ENCODE measurements at places on chromosomes 11 and 22. TPM values are rescaled to one million over a fixed set of nuclear protein-coding genes. Genes with fewer than 3 reads are reported as not detected.
A peak's percentile ranks its signal among the peaks of the same experiment; 100 is the strongest.

GRCh38 chr11:76678321-76678720 is 7.8 kb upstream of the LRRC32 start:
- H3K4me3 ChIP-seq = no peak overlapping the region
- peak overlapping the region; percentile 53 for H3K27ac ChIP-seq
- no peak for DNase-seq
- no peaks in the 10 kb centered on the region for H3K36me3 ChIP-seq
- peaks cover 8% of the 10 kb centered on the region for H3K27me3 ChIP-seq
- H3K4me1 ChIP-seq = peaks cover 9% of the 10 kb centered on the region

GRCh38 chr22:39003165-39003638 is 10.9 kb upstream of the APOBEC3C start:
- no peaks in the 10 kb centered on the region for H3K27me3 ChIP-seq
- no peak overlapping the region for H3K4me3 ChIP-seq
- H3K4me1 ChIP-seq = peaks cover 8% of the 10 kb centered on the region
- peak; percentile 89 for DNase-seq
- peak overlapping the region; percentile 6 for H3K27ac ChIP-seq

DNA sequence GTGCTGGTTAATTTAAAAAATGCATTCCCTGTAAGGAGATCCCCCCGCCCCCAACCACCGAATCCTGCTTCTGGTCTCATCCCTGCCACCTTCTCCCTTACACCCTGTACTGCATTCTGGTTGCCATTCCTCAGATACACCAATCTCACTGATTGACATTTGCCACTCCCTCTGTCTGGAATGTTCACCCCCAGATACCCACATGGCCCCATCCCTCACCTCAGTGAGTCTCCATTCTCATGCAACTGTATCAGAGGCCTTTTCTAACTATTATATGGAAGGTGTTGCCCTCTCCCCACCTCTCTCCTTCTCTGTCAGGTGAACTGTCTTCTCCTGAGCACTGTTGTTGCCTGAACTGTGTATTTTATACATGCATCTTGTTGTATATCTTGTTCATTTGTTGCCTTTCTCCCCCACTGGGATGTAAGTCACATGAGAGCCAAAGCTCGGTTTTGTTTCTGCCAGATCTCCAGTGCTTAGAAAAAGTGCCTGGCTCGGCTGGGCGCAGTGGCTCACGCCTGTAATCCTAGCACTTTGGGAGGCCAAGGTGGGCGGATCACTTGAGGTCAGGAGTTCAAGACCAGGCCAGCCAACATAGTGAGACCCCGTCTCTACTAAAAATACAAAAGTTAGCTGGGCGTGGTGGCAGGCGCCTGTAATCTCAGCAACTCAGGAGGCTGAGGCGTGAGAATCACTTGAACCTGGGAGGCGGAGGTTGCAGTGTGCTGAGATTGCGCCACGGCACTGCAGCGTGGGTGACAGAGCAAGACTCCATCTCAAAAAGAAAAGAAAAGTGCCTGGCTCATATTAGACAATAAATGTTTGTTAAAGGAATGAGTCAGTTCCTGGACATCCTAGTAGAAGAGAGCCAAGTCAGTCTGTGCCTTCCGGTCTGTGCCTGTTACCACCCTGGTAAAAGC is 61.0 kb downstream of the TNRC6B start:
- no peaks in the 10 kb centered on the region for H3K27me3 ChIP-seq
- peak overlapping the region; percentile 59 for H3K27ac ChIP-seq
- peak; percentile 59 for DNase-seq
- no peaks in the 10 kb centered on the region for H3K36me3 ChIP-seq
- H3K4me1 ChIP-seq = peaks cover 81% of the 10 kb centered on the region
- peak overlapping the region; percentile 2 for H3K4me3 ChIP-seq

Gene HMOX1
- total RNA-seq = 2.8 TPM

Gene GALNT18
- 2.4 TPM for total RNA-seq

- H3K4me1 ChIP-seq = no peaks in the 10 kb centered on the region
- no peak for DNase-seq
- H3K27me3 ChIP-seq = no peaks in the 10 kb centered on the region
- no peaks in the 10 kb centered on the region for H3K36me3 ChIP-seq
- no peak overlapping the region for H3K27ac ChIP-seq
- H3K4me3 ChIP-seq = no peak overlapping the region
These were observed 12.5 kb upstream of the CHST1 start for GRCh38 chr11:45677770-45678512.

GRCh38 chr11:110801328-110801727 is 89.1 kb upstream of the ARHGAP20 start:
- no peaks in the 10 kb centered on the region for H3K36me3 ChIP-seq
- DNase-seq = no peak
- no peak overlapping the region for H3K27ac ChIP-seq
- H3K4me3 ChIP-seq = no peak overlapping the region
- H3K4me1 ChIP-seq = no peaks in the 10 kb centered on the region
- H3K27me3 ChIP-seq = no peaks in the 10 kb centered on the region

DNA sequence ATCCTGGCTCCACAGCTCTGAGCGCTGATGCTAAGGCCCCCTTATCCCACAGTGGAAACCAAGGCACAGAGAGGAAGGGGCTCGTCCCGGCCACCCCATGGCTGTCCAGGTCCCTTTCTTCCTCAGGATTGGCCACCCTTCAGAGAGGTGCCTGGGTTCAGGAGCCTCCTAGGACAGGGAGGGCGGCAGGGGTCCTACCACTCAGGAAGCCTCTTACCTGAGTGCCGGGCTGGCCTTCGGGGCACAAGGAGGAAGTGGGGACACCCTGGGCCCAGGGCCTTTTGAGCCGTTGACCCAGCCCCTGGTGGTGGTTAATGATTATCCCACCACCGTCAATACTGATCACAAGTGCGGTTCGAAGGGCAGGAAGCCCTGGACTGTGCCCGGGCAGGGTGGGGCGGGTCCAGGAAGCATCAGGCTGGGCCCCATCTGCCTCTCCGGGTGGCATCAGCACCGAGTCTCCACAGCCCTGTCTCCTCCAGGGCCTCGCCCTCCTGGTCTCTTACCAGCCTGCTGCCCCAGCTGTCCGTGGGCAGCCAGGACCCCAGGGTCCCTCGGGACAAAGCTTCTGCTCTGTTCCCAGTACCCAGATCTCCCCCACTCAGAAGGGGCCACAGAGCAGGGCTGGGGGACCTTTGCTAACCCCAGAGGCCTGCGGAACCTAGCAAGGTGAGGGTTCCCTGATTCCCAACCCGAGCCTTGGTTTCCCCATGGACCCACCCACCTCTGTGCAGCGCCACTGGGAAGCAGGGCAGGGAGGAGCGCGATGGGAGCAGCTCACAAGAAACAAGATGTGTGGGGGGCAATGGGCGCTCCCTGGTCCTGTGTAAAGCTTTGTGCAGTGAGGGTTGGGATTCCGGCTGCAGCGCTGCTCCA is 15.0 kb upstream of the EHD1 start:
- no peak for DNase-seq
- H3K4me3 ChIP-seq = no peak overlapping the region
- peaks cover 4% of the 10 kb centered on the region for H3K4me1 ChIP-seq
- H3K27me3 ChIP-seq = no peaks in the 10 kb centered on the region
- no peak overlapping the region for H3K27ac ChIP-seq
- H3K36me3 ChIP-seq = peaks cover 4% of the 10 kb centered on the region

Gene TRAF6
- 12.1 TPM for total RNA-seq

GRCh38 chr11:111429066-111429506 is 50.0 kb upstream of the POU2AF1 start:
- peaks cover 2% of the 10 kb centered on the region for H3K4me1 ChIP-seq
- no peaks in the 10 kb centered on the region for H3K36me3 ChIP-seq
- no peak overlapping the region for H3K4me3 ChIP-seq
- peak; percentile 82 for DNase-seq

Gene MPZL3
- 49.0 TPM for total RNA-seq

Gene OR51B4
- total RNA-seq = not detected

DNA sequence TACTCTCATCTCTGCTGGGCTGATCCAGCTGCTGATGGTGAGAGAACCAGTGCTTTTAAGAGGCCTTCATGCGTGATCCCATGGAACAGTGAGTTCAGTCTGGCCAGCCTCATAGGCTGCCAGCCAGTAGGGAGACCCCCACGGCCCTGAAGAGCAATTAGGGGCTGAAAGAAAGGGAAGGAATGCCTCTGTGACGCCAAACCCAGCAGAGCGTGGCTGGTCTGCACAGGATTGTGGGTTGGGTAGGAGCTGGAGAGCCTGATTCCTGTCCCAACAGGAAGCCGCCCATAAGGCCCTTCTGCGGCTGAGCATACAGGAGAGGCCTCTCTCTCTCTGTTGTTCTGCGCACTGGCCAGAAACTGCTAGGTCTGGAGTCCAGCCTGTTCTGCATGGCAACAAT is 181.5 kb upstream of the E2F8 start:
- DNase-seq = no peak
- H3K27ac ChIP-seq = no peak overlapping the region
- H3K36me3 ChIP-seq = no peaks in the 10 kb centered on the region
- no peak overlapping the region for H3K4me3 ChIP-seq
- peaks cover 22% of the 10 kb centered on the region for H3K27me3 ChIP-seq
- H3K4me1 ChIP-seq = no peaks in the 10 kb centered on the region

Gene CST6
- not detected for total RNA-seq

- H3K4me3 ChIP-seq = no peak overlapping the region
- peaks cover 10% of the 10 kb centered on the region for H3K27me3 ChIP-seq
- DNase-seq = no peak
- no peaks in the 10 kb centered on the region for H3K4me1 ChIP-seq
- H3K27ac ChIP-seq = no peak overlapping the region
These were observed 209.1 kb downstream of the SNX19 start for GRCh38 chr11:130707217-130707616.

GRCh38 chr11:105179542-105180278 is 40.1 kb upstream of the CARD18 start:
- DNase-seq = no peak
- no peak overlapping the region for H3K27ac ChIP-seq
- no peaks in the 10 kb centered on the region for H3K36me3 ChIP-seq
- no peaks in the 10 kb centered on the region for H3K4me1 ChIP-seq
- H3K27me3 ChIP-seq = peaks cover 4% of the 10 kb centered on the region

Gene HEPN1
- not detected for total RNA-seq

Gene KRTAP5-2
- total RNA-seq = not detected

DNA sequence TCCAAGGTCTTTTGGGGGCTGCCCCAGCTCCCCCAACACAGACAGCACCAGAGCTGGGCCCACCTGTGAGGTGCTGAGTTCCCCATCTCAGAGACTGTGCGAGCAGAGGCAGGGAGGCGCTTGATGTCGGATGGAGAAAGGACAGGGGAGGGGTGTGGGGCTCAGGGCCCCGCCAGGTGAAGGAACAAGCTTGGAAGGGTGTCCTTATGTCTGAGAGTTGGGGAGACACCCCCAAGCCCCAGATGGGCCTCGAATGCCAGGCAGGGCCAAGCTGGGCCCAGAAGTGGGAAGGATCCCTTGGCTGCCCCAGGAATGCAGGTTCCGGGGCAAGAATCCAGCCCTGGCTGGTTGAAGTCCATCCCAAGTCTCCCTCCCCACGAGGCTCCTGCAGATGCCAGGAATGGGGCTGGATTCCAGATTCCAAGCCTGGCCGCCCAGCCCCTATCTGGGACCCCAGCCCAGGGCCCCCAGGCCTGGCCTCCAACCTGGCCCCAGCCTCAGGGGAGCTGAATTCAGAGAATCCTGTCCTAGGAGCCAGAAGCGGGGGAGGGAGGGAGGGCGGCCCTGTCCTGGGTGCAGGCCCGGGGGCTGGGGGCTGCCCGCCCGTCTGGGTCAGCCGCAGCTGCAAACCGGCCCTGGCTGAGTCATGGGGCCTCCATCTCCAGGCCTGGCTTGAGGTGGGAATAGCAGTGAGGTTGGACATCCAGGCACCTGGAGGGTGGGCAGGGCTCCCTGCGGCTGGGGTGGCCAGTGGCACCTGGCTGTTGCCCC is 50.9 kb downstream of the CDKN1C start:
- no peaks in the 10 kb centered on the region for H3K27me3 ChIP-seq
- no peak overlapping the region for H3K27ac ChIP-seq
- no peak for DNase-seq
- no peaks in the 10 kb centered on the region for H3K4me1 ChIP-seq
- no peaks in the 10 kb centered on the region for H3K36me3 ChIP-seq

DNA sequence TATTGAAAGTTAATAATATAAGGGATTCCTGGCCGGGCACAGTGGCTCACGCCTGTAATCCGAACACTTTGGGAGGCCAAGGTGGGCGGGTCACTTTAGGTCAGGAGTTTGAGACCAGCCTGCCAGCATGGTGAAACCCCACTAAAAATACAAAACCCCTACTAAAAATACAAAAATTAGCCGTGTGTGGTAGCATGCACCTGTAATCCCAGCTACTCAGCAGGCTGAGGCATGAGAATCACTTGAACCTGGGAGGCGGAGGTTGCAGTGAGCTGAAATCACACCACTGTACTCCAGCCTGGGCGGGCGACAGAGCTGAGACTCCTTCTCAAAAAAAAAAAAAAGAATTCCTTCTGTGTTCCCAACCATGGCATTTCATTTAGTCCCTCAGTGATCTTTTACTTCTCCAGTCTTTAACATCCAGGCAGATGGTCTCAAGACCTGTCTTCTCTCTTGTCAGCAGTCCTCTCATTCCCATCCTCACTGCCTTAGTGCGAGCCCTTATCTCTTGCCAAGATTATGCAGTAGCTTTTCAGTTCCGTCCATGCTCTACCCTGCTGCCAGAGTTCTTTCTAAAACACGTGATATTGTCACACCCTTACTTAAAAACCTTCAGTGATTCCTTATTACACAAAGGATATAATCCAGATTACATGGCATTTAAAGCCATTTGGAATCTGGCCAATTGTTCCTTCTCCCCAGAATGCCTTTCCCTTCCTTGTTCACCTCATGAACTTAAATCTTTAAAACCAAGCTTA is 17.9 kb downstream of the RTN3 start:
- no peak overlapping the region for H3K4me3 ChIP-seq
- no peak for DNase-seq
- no peaks in the 10 kb centered on the region for H3K36me3 ChIP-seq
- no peaks in the 10 kb centered on the region for H3K27me3 ChIP-seq

DNA sequence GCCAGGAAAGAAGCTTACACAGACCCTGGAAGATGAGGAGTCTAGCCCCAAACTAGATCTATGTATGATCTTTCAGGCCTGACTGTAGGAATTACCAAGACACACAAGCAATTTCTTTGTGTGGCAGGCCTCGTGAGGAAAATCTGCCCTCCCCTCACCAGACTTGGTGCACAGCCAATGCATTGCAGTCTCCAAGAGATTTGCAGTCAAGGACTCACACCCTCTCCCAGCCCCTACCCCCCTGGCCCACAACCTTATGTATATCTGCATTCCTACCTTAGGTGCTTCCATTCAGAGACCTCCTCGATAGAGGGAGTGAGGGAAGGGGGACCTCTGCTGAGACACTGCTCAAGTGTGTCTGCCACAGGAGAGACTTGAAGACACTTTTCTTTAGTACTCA is 9.8 kb downstream of the OR8B12 start:
- no peak for DNase-seq
- H3K27ac ChIP-seq = no peak overlapping the region
- no peak overlapping the region for H3K4me3 ChIP-seq
- no peaks in the 10 kb centered on the region for H3K4me1 ChIP-seq
- peaks cover 1% of the 10 kb centered on the region for H3K36me3 ChIP-seq

GRCh38 chr11:38835966-38836365 is 2237.9 kb upstream of the RAG2 start:
- DNase-seq = no peak
- H3K27me3 ChIP-seq = no peaks in the 10 kb centered on the region
- H3K36me3 ChIP-seq = no peaks in the 10 kb centered on the region
- no peak overlapping the region for H3K27ac ChIP-seq
